ENCODE measurements at places on chromosomes 6 and 20.
A peak's percentile ranks its signal among the peaks of the same experiment; 100 is the strongest.

DNA sequence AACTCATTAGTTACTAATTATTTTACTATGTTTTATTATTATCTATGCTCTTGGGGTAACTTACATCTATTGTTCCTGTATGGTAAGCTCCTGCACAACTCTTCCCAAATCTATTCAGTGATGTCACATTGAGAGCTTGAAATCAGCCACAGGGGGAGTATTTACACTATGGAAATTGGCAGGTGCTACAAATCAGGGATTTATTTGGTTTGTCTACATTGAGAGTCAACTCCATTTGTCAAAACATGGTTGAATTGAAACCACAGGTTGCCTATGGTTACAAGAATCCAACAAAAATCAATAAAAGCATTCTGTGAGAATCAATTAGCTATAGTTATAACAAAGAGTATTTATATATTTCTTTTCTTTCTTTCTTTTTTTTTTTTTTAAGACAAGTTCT, 3.9 kb upstream of the FITM2 start:
- peaks cover 7% of the 10 kb centered on the region for H3K4me1 ChIP-seq
- no peak overlapping the region for H3K4me3 ChIP-seq
- H3K36me3 ChIP-seq, result no peaks in the 10 kb centered on the region
- no peak overlapping the region for H3K27ac ChIP-seq
- H3K27me3 ChIP-seq, result peaks cover 4% of the 10 kb centered on the region

- H3K4me1 ChIP-seq, result peaks cover 94% of the 10 kb centered on the region
- no peaks in the 10 kb centered on the region for H3K27me3 ChIP-seq
- no peaks in the 10 kb centered on the region for H3K36me3 ChIP-seq
- peak; percentile 49 for DNase-seq
- H3K27ac ChIP-seq, result no peak overlapping the region
Measured at GRCh38 chr6:90216072-90216977, 80.3 kb downstream of the BACH2 start.

GRCh38 chr6:90224196-90224595, 72.4 kb downstream of the BACH2 start:
- H3K27me3 ChIP-seq, result no peaks in the 10 kb centered on the region
- H3K4me3 ChIP-seq, result no peak overlapping the region
- H3K27ac ChIP-seq, result no peak overlapping the region
- no peaks in the 10 kb centered on the region for H3K36me3 ChIP-seq
- no peak for DNase-seq
- peaks cover 63% of the 10 kb centered on the region for H3K4me1 ChIP-seq

- peak overlapping the region; percentile 87 for H3K4me3 ChIP-seq
- H3K27me3 ChIP-seq, result no peaks in the 10 kb centered on the region
- peaks cover 31% of the 10 kb centered on the region for H3K4me1 ChIP-seq
- peak overlapping the region; percentile 69 for H3K27ac ChIP-seq
- no peaks in the 10 kb centered on the region for H3K36me3 ChIP-seq
- peak; percentile 5 for DNase-seq
Measured at GRCh38 chr20:49187330-49187850, 744 bp downstream of the STAU1 start.

GRCh38 chr6:41965429-41966213, 24.0 kb upstream of the CCND3 start:
- no peaks in the 10 kb centered on the region for H3K27me3 ChIP-seq
- no peak for DNase-seq
- no peak overlapping the region for H3K27ac ChIP-seq
- H3K4me1 ChIP-seq, result peaks cover 79% of the 10 kb centered on the region
- H3K4me3 ChIP-seq, result no peak overlapping the region

DNA sequence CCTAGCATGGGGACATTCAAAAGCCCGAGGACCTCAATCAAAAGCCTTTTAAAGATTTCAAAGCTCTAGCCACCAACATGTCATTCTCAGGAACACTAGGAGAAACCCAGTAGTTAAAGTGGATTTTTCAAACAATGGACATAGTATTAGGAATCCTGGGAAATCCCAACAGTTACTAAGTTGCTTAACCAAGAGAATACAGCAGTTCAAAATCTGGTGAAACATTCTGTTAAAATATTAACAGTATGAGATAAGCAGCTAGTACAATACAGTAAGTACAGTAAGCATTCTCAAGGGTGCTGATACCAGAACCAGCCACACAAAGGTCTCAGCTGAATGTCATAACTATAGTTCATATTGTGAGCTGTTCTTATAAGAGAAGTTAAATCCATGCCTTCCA, 68.6 kb downstream of the CDK19 start:
- no peak overlapping the region for H3K27ac ChIP-seq
- no peaks in the 10 kb centered on the region for H3K4me1 ChIP-seq
- H3K4me3 ChIP-seq, result no peak overlapping the region
- no peak for DNase-seq
- no peaks in the 10 kb centered on the region for H3K36me3 ChIP-seq
- no peaks in the 10 kb centered on the region for H3K27me3 ChIP-seq

DNA sequence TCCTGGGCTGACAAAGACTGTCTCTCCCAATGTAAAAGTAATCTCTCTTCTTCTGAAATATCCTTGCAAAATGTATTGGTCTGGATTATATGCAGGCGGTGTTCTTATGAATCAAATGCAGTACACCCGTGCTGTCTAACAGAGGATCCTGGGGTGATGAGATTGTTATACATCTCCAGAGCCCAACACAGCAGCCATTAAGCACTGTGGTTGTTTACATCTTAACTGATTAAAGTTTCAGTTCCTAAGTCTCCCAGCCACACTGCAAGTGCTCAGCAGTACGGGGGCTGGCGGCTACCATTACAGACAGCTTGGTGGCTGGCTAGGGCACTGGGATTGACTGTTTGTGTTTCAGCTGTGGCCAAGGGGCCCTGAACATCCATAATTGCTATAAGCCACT, 7.0 kb downstream of the UNC93A start:
- no peak overlapping the region for H3K4me3 ChIP-seq
- no peak overlapping the region for H3K27ac ChIP-seq
- H3K4me1 ChIP-seq, result no peaks in the 10 kb centered on the region
- no peaks in the 10 kb centered on the region for H3K36me3 ChIP-seq
- DNase-seq, result no peak
- no peaks in the 10 kb centered on the region for H3K27me3 ChIP-seq

GRCh38 chr6:42781546-42781795, 381 bp upstream of the BICRAL start:
- peak overlapping the region; percentile 99 for H3K27ac ChIP-seq
- no peak overlapping the region for H3K4me3 ChIP-seq
- no peaks in the 10 kb centered on the region for H3K36me3 ChIP-seq
- peaks cover 62% of the 10 kb centered on the region for H3K4me1 ChIP-seq
- no peaks in the 10 kb centered on the region for H3K27me3 ChIP-seq

DNA sequence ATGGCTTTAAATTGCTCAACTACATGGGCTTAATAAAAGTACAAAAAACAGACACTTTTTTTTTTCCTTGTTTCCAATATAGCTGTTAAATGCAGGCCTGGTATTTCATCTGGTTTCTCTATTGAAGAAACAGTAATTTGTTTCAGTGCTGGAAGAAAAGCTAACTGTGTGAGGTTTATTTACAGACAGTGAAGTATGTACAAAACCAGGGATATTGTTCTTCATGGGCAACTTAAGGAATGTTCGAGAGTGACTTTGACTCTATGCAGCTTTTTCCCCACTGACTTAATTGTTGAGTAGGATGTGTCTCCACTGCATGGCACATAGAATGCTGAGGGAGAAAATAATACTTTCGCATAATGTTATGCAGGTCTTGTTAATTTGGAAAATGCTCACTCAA, 31.0 kb upstream of the PRL start:
- no peaks in the 10 kb centered on the region for H3K36me3 ChIP-seq
- H3K27me3 ChIP-seq, result no peaks in the 10 kb centered on the region
- H3K27ac ChIP-seq, result no peak overlapping the region
- H3K4me3 ChIP-seq, result no peak overlapping the region
- no peak for DNase-seq
- H3K4me1 ChIP-seq, result no peaks in the 10 kb centered on the region

DNA sequence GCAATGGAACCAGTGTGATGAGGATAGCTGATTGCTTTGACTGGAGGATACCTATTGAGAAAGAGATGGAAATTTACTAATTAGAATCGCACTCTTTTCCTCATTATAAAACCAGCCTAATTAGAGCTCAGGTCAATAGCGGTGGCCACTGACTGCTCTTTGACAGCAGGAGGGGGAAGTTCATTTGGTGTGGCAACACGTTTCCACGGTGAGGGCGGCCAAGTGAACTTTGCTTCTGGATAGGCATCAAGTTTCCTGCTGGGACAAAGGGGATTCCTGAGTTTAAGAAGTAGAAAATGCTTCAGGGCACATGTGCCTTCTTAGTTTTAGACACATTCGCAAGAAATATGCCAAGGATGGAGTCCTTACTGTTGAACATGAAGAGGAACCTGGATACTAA, 145.3 kb upstream of the NRN1 start:
- no peak overlapping the region for H3K4me3 ChIP-seq
- no peak overlapping the region for H3K27ac ChIP-seq
- DNase-seq, result no peak
- no peaks in the 10 kb centered on the region for H3K4me1 ChIP-seq

DNA sequence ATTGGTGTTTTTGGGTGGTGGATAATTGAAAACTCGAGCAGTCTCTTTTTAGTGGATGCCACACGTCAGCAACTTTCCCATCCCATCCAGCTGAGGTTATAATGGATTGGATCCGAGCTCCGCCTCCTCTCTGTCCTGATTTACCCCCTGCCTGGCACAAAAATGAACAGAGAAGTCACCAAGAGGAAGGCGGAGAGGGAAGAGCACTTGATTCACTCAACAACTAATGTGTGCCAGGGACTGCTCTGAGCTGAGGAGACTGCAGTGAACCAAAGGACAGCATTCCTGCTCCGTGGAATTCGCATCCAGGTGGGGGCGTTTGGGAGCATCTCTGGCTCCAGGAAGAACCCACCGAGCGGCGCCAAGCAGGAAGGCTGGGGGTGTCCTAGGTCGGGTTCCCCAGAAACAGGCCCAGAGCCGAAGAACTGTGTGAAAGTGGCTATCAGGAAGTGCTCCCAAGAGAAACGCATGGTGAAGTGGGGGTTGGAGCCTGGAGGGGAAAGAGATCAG, 95.8 kb upstream of the NAA20 start:
- H3K27ac ChIP-seq, result no peak overlapping the region
- H3K4me3 ChIP-seq, result no peak overlapping the region
- H3K36me3 ChIP-seq, result no peaks in the 10 kb centered on the region
- H3K4me1 ChIP-seq, result no peaks in the 10 kb centered on the region
- H3K27me3 ChIP-seq, result no peaks in the 10 kb centered on the region

DNA sequence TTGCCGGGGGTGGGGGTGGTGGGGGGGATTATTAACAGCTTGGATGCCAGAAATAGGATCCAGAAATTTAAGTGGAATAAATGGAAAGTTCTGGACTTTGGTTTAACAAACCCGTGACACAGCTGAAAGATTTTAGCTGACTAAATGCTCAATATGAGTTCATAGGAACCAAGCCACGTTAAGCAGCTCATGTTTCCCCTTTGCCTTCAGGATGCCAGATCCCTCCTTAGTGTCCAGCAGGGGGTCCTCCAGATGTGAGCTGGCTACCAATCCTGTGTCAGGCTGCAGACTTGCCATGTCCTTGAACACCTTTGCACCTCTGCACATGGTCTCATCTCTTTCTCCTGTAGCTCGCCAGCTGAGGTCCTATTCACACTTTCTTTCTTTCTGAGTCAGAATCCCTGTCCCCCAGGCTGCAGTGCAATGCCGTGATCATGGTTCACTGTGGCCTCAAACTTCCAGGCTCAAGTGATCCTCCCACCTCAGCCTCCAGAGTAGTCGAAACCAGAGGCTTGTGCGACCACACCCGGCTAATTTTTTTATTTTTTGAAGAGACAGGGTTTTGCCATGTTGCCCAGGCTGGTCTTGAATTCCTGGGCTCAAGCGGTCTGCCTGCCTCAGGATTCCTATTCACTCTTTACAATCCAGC, 133.3 kb upstream of the ARMC2 start:
- H3K27ac ChIP-seq, result no peak overlapping the region
- H3K36me3 ChIP-seq, result no peaks in the 10 kb centered on the region
- no peaks in the 10 kb centered on the region for H3K27me3 ChIP-seq
- H3K4me3 ChIP-seq, result no peak overlapping the region
- DNase-seq, result no peak
- peaks cover 21% of the 10 kb centered on the region for H3K4me1 ChIP-seq

DNA sequence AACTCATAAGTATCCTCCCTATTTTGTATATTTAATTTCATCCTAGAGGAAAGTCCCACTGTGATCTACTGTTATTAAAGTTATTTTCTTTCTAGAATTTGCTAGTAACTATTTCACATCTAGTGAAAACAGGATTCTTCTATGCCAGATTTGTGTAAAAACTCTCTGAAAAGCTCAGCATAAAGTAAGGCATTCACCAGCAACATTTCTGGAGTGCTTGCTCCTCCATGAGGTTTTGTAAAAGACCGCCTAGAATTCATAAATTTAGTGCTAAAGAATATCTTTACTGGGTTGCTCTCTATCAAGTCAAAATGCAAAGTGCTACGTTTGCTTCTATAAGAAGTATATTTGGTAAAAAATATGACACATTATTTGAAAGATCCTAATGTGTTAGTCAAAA, 173.5 kb upstream of the IRAK1BP1 start:
- H3K36me3 ChIP-seq, result no peaks in the 10 kb centered on the region
- H3K27me3 ChIP-seq, result no peaks in the 10 kb centered on the region
- no peak for DNase-seq

DNA sequence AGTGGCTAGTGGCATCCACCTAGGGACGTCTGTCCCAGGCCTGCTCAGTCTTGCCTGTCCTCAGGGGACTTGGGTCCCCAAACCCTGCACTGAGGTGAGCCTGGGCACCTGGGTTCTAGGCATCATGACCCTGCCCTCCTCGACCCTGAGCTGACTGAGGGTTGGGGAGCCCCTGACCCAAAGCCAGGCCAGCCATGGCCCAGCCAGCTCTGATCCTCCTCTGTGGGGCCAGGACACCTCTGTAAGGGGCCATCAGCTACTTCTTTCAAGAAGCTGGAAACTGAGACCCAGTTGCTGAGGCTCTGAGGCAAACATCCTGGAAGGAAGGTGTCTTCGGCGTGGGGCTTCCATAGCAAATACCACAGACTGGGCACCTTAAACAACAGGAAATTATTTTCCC, 329.3 kb downstream of the QKI start:
- DNase-seq, result no peak
- H3K4me1 ChIP-seq, result no peaks in the 10 kb centered on the region
- H3K36me3 ChIP-seq, result no peaks in the 10 kb centered on the region
- no peak overlapping the region for H3K27ac ChIP-seq
- H3K4me3 ChIP-seq, result no peak overlapping the region

All from CD8-positive, alpha-beta memory T cell (primary cell).